ENCODE measurements at places on chromosomes 7 and 10.

- DNase-seq = no peak
These were observed 102.1 kb upstream of the DDC start for GRCh38 chr7:50667338-50667737.

- no peak for DNase-seq
These were observed 339.8 kb downstream of the SEMA3D start for GRCh38 chr7:84847038-84847437.

DNA sequence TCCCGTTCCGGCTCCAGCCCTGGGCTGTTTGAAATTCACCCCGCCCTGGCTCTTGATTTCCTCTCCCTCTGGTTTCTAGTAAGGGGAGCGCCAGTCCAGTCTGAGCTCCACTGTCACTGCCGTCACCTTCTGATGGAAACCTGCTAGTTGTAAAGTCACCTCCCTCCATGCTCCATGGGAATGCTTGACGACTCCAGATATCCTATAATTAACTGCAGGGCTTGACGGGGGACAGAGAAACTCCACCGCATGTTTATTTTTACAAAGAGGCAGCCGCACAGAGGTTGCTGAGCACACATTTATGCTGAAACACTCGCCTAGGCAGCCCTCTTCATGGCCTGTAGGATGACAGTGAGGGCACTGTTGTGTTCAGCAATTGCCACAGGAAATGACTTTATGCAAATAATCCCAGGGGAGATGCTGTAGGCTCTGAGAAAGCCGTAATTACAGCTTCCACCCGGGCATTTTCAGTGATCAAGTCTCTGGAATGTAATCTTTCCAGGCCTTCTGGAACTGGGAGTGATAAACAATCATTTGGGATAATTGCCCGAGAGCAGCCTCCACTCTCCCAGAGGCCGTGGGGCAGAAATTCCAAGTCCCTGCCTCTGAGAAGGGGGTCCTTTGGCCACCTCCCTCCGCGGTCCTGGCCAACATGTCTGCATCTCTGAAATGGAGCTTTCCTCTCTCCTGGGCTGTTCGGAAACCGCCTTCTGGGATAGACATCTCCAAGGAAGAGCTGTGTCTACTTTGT lies 300.5 kb downstream of the KLF6 start:
- no peak for DNase-seq

DNA sequence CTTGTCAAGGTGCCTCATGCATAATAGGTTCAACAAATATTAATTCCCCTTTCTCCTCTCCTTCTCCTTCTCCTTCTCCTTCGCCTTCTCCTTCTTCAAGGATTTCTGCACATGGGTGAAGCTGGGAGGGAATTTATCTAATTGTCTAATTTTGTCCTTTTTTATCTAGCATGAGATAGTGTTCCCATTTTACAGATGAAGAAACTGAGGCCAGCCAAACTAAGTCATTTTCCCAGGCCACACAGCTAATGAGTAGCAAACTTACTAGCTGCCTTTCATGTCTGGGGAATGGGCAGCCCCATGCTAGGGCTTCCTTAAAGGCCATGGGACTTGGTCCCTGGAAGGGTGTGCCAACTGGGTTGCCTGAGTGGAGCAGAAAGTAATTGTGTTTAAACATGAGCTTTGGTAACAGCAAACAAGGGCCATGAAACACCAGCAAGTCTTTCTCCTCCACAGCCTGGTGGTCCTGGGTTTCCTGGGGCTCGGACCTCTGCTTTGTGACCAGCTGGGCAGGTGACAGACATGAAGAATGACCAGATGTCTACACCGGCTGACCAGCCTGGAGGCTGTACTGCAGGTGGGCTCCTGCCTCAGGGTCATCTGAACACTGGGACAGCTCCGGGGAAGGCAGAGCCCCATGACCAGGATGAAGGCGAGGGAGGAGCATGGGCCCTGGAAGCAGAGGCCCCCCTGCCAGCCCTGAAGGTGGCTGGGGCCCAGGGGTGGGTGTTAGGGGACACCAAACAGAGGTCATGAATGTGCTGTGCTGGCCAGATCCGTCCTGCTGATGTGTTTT lies 138.0 kb downstream of the PTPN20 start:
- no peak for DNase-seq

DNA sequence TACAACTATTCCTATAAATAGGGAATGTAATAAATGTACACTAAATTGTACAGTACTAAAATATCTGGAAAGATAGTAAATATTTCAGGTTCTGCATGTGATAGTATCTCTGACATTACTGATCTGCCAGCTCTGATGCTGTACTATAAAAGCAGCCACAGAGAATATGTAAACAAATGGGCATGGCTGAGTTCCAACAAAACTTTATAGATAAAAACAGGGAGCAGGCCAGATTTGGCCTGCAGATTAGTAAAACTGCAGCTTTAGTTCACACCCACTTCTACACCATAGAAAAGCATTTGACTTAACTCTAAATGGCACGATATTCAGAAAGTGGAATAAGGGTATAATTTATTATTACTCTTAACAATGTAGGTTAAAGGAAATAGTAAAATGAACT lies 18.8 kb upstream of the TLL2 start:
- no peak for DNase-seq

DNA sequence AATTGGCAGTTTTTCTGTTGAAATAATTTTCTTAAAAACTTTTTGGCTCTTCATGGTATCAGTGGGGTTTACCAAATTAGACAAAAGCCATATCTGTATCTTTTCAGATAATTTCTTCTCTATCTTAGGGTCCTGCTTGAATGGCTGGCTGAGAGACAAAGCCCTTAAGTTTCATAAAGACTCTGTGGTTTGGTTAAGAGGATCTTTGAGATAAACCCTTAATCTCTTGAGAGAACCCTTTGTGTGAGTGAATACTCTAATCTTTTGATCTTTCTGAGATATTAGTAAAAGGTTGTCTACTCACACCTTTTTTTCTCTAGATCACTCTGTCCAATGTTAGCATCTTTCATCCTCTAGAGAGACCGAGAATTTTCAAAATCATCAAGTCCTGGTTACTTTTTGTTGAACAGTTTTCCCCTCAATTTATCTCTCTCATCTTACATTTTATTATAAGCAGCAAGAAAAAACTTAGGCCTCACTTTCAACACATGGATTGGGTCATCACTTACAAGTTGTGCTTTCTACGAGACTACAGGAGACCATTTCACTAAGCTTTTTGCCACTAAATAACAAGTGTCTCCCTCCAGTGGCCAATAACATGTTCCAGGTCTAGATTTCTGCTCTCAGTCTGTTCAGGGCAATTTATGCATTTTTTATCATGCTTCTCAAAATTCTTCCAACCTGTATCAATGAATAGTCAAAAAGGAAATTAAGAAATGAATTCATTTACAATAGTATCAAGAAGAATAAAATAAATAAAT lies 28.4 kb downstream of the DNAJC9 start:
- DNase-seq = no peak

GRCh38 chr10:52068485-52068884 lies 245.6 kb upstream of the DKK1 start:
- DNase-seq = no peak

GRCh38 chr10:61463035-61463909 lies 10.1 kb upstream of the TMEM26 start:
- DNase-seq = no peak

DNA sequence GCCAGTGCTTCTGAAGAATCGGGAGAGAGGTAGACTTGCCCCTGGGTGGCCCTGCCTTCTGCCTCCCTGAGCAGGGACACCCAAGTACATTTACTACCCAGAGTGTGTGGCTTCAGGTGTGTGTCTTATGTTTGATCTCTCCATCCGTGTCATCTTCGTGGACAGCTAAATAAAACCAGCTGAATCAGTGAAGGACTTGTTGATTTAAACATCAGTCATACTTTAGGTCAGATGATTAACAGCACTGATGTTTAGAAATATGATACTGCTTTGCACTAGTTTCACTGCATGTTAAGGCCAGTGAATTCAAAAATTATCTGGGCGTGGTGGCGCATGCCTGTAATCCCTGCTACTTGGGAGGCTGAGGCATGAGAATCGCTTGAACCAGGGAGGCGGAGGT lies 4.0 kb downstream of the MTG1 start:
- no peak for DNase-seq

GRCh38 chr10:125265579-125265955 lies 105.2 kb upstream of the CTBP2 start:
- no peak for DNase-seq

All from activated CD8-positive, alpha-beta memory T cell treated with anti-CD3 and anti-CD28 coated beads for 4 hours (primary cell).